ENCODE measurements at places on chromosomes 7 and 10.

GRCh38 chr7:40447345-40447744 lies 312.5 kb downstream of the SUGCT start:
- DNase-seq, result no peak

GRCh38 chr7:30970074-30970473 lies 6.3 kb downstream of the GHRHR start:
- DNase-seq, result no peak

GRCh38 chr7:106693677-106694353 lies 32.9 kb upstream of the CCDC71L start:
- peak; percentile 49 for DNase-seq

- no peak for DNase-seq
Observed at GRCh38 chr7:51070151-51070550, 246.5 kb downstream of the COBL start.

GRCh38 chr10:26468291-26468690 lies 30.1 kb downstream of the APBB1IP start:
- DNase-seq, result peak; percentile 20

DNA sequence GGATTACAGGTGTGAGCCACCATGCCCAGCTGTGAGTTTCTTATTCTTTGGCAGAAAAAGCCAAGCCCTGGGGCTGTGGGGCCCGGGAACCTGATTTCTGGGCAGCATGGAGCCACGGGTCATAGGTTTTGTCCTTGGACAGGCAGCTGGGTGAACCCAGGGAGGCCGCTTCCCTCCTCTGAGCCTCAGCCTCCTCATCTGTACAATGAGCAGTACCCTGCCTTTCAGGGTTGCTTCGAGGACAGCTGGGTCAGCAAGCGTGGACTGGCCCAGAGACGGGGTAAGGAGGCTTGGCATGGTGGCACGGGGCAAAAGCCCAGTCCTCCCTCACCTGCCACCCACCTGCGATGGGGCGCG lies 84.1 kb upstream of the GNA12 start:
- DNase-seq, result no peak

DNA sequence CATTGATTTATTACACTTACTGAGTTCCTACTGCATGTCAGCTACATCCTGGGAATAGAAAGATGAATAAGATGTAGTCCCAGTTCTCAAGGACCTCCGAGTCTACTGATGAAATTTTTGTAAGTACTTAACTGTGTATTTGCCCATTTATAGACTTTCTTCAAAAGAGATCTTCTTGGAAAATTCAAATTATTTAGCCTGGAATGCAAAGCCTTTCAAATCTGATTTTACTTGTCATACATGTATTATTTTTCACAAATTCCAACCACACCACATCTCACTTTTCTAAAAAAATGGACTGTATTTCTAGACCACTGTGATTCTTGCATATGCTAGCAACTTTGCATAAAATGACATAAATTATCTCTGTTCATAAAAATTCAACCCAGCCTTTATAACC lies 581.3 kb downstream of the ATRNL1 start:
- no peak for DNase-seq

DNA sequence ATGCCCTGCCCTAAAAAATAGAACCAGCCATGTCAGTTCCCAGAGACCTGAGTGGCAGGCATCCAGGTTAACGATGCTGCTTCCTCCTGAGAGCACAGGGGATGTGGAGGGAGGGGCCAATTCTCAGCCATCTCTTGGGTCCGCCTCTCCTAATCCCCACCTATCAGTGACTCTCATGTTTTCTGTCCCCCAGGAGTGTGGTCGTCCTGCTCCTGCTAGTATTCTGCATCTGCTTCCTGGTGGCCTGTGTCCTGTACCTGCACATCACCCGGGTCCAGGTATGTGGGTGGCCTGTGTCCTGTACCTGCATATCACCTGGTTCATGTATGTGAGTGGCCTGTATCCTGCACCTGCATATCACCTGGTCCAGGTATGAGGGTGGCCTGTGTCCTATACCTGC lies 105.3 kb downstream of the ADCY1 start:
- no peak for DNase-seq

DNA sequence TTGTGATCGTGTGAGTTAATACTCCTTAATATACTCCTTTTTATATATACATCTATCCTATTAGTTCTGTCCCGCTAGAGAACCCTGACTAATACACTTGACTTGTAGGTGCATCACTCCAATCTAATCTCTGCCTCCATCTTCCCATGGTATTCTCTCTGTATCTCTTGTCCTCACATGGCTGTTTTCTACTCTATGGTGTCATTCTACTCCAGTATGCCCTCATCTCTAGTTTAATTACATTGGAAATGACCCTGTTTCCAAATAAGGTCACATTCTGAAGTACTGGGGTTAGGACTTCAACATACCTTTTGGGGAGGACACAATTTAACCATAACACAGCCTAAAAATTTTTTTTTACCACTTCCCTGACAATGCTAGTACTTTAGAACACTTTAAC lies 25.8 kb upstream of the TNKS2 start:
- no peak for DNase-seq

GRCh38 chr10:95314192-95314918 lies 23.6 kb upstream of the PDLIM1 start:
- no peak for DNase-seq

DNA sequence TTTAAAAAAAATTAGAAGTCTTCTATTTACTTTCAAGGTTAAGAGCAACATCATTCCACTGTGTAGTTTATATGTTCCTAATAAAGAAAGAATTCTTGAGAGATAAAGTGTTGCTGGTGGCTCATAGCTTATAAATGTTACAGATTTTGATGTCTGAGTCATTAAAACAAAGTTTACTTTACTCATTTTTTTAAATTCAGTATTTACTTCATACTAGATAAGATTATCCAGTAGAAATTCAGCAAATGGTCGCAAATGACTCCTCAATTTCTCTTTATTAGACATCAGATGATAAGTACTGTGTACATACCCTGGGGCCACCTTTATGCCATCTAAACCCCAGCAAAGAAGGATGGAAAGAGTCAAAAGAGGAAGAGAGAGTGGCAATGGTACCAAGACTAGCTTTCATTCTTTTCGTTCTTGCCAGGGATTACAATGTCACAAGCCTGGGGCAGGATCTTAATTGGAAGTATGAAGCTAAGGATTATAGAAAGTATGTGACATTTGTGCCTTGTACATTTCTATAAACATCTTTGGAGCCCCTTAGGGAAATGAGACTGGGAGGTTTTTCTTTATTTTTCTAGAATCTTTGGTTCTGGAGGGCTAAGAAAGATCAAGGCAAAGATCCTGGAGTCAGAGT lies 206.1 kb downstream of the CHRM2 start:
- peak; percentile 77 for DNase-seq

DNA sequence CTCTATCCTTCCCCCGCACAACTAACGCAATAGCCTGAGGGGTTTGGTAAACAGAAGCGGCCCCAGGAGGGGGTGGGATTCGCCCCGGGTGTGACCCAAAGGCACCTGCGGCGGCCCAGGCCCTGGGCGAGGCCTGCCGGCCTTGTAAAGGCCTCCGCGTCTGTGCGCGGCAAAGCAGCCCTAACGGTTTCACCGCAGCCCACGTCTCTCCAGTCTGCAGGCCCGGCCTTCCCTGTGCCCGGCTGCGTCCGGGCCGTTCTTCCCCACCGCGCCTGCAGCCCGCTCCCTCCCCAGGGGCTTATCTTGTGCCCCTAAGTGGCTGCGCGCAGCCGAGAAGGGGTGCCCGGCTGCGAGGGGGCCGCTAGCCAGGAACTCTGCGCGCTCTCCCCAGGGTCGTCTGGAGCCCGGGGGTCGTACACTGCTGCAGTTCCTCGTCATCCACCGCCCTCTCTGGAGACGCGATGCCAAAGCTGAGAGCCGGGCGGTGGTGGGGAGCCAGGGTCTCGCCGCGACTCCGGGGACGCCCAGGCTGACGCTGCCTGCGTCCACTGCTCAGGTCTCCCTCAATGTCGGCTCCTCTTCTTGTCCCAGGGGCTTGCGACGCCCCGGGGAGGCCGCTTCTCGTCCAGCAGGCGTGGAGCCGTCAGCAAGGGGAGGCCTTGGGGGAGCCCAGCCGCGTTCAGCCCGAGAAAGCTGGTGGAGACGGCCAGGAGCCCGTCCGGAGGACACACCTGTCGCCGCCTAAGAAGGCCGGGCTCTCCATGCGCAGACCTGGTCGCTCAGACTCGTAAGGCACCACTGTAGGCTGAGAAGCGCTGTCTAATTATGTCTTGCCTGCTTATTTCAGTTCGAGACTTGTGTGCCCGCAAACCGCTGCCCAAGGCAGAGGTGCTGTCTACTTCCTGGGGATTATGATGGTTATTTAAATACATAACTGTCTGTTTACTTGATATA lies 132.3 kb downstream of the SPAG6 start:
- DNase-seq, result no peak

DNA sequence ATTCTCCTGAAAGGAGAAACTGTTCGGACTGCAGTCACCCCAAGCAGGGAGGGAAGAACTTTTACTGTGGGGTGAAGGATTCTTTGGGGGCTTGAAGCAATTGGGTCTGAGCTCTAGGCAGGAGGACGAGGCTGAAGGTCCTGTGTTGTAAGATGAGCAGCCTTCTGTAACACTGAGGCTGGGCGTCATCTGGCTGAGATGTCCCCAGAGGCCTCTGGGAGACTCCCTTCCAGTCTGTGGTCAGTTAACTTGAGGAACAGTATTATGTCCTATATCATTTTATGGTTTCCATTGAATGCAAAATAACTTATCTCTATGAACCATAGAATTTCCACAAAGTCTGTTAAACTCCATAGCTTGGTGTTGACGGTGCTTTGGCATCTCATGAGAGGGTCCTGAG lies 26.3 kb downstream of the FIGNL1 start:
- no peak for DNase-seq

GRCh38 chr7:31633894-31634494 lies 53.0 kb upstream of the PPP1R17 start:
- peak; percentile 46 for DNase-seq

GRCh38 chr10:11506247-11506789 lies 105.1 kb downstream of the USP6NL start:
- no peak for DNase-seq

Measured in iris pigment epithelial cell (primary cell).